ENCODE measurements at places on chromosomes 3 and 15.

- DNase-seq = no peak
These were observed 573.0 kb downstream of the RBMS3 start for GRCh38 chr3:29853841-29854397.

DNA sequence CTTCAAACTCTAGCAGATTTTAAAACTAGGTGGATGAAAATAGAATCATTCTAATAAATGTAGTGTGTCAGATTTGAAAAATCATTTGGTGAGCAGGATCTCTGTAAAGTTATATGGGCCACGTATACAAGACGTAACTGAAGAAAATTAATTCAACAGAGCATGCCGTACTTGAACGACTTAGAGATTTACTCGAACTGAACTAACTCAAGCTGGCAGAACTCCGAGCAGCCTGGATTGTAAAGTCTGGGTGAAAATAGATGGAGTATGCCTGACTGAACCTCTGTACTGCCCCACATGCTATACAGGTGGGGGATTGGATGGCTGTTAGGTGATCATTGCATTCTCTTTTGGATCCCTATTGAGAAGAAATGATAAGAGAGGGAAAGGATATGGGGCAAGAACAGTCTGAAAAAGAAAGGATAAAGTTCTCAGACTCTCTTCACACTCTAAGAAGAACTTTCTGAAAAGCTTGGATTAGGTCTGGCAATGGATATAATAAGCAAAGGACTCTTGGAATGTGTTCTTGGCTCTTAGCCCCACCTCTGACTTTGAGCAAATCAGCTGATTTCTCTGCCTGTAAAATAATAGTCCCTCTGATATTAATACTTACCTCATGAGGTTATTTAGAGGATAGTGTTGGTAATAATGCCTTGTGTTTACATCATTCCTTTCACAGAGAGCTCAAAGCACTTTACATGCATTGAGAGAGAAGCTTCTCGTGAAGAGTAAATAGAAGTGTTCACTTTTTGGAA, 147.5 kb downstream of the FILIP1L start:
- no peak for DNase-seq

DNA sequence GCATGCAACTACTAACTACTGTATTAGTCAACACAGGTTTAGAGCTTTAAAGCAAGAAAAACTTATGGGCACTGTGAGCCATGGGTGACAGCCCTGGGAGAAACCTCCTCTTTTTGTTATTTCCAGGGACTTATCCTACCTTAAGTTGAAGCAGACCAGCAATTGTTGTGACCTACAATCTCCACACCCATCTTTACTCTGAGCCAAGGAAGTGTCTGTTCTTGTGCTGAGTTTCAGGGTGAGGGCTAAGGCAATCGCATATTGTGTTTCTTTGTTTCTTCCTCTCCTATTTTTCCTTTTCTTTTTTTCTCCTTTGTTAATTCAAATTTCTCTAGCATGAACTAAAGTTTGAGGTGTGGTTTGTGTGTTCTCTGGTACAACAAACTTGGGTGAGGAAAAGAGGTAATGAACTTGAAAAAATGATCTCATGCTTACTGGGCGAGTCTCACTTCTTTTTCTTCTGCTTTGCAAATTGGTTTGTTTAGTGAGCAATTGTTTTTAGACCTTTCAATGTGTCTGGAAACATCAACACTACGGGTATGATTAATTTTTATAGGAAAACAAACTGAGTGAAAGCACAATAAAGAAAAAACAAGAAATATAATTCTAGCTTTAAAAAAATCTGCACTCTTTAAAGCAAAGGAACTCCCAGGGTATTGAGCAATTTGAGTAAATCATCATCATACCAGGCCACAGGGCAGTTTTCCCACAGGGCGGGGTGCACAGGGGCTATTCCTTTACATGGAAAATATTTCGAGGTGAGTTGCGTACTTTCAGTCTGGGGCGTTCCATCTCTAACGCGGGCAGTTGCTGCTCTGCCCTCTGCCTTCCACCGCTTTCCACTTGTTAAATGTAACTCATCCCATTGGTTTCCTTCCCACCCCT, 2.7 kb downstream of the UPK1B start:
- no peak for DNase-seq

GRCh38 chr3:169288553-169288952, 375.0 kb downstream of the MECOM start:
- no peak for DNase-seq

DNA sequence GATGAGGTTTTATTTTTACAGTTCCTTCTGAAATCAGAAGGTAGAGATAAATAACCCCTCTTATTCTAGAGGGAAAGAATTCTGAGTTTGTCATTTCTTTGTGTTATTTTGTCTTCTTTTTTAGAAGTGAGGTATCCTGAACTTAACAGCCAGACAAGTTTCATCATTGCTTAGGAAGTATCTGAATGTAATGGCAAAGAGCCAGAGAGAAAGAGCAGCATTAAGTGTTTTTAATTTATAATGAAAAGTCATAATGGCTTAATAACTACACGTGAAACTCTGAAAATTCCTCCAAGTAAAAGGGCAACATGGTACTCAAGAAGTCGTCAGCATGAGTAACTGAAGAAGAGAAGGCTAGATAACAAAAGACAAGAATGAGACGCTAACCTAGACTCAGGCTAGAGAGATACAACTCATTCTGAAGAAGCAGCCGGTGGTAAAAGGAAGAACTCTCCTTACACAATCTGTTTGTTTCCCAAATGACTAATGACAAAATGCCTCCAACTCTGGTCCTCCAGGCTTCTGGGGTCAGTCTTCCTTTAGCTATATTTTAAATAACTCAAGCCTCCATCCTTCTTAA, 116.2 kb upstream of the NECTIN3 start:
- DNase-seq = no peak

DNA sequence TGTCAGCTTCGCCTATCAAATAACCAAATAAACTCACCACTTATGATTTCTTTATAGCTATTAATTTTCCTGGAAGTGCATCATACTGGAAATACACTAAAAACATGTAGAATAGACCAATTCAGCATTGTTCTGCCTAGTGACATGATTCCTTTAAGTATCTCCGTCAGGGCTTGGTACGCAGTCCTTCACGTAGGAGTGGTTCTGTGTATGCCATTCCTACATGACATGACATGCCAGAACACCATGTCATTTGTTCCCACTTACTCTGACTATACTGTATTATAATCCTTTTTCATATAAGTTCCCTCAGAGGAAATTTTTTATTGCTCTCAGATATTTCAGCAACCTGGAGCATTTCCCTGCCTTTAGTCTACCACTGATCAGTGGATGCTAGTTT, 230.7 kb upstream of the EPHA3 start:
- no peak for DNase-seq

DNA sequence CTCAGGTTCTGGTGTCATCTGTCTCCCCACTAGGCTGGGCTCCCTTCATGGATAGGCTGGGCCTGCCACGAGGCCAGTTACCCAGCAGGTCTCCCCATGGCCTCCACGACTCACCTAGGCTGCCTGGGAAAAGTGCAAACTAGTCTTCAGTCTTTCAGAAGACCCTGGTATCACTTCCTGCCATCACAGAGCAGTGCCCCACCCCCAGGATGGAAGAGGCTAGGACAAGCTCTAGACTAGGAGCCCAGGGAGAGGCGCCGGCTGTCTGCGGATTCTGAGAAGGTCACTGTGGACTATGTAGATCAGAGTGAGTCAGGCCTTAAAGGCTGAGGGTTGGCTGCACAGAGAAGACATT, 63.7 kb downstream of the CORO2B start:
- no peak for DNase-seq

- DNase-seq = no peak
These were observed 9.3 kb downstream of the VEPH1 start for GRCh38 chr3:157493627-157494550.

- DNase-seq = no peak
These were observed 5.2 kb upstream of the NOX5 start for GRCh38 chr15:69009341-69009740.

DNA sequence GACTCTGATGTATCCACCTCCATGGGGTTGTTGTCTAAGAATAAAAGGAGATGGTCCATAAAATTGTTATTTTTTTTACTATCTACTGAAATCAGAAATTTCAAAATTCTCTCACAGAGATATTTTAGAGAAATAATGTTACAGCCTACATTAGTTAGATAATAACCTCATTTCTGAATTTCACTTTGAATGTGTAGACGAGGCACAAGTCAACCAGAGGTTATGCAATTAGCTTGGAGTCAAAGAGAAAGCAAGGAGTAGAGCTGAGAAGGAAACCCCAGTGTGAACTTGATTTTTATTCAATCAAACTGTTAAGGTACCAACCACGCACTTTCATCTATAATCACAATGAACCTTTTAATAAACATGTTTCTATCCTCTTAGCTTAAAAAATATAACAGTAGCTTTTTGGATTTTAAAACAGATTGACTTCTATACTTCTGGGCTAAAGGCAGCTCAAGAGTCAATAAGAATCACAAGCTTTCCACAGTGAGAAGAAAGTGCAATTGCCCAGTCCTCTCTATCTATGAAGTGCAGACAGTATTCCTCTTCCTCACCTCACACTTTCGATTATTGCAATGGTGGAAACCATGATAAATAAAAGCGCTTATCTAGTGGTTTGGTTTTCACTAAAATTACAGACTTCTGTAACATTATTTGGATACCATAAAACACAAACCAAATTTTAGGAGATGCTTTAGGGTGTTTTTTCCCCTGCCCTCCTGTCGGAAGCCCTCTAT, 403.2 kb downstream of the ZBTB20 start:
- DNase-seq = no peak

GRCh38 chr15:83299462-83299861, 15.0 kb upstream of the BNC1 start:
- DNase-seq = no peak

DNA sequence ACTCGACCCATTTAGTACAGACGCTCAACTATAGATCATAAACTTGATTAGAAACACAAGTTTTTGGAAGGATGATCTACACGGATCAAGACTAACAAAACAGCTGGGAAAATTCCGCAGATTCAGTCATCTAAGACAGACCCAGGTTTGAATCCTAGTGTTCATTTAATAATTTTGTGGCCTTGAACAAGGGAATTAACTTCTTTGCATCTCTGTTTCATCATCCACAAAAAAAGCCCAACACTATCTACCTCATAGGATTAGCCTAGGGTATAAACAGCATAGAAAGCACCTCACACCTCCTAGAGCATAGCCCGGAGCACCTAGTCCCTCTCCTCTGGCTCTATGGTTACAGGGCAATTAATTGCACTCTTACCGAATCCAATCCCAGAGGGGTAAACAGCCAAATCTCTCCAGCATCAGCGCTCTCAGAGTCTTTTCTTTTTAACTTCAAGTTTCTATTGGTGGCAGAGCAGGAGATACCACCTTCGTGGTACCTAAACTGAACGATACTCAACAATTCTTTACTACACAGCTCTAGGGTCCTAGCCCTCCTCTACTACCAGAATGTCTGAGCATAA, 3.5 kb downstream of the TBL1XR1 start:
- DNase-seq = no peak

GRCh38 chr3:49076646-49077045, 17.2 kb downstream of the QRICH1 start:
- no peak for DNase-seq

DNA sequence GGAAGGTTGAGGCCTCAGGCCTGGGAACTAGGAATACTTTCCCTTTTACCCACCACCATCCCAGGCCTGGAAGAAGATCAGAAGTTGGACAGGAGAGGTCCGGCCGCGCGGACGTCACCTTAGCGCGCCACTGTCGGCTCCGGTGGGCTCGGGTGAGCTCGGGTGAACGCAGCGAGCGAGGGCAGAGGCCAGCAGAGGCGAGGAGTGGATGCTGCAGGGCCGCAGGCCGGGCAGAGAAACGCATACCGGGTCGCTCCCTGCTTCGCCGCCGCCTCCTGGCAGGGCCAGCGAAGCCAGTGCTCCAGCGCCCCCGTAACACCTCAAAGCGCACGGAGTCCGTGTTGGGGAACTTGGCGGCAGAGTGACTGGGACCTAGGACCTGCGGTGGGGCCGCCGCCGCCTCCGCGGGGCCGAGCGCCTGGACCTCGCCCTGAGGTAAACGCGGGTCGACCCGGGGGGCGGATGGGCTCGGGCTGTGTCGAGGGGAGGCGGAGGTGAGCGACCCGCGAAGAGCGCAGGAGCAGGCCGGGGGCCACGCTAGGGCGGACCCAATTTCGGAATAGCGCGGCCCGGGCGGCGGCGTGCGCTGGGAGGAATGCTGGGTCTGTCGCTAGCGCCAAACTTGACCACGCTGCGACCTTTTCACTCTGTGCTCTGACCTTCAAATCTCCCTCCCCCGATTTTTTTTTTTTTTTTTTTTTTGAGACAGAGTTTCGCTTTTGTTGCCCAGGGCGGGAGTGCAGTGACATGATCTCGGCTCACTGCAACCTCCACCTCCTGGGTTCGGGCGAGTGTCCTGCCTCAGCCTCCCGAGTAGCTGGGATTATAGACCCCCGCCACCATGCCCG, 1.6 kb downstream of the CYP11A1 start:
- no peak for DNase-seq

- DNase-seq = no peak
These were observed 463.5 kb upstream of the TGFBR2 start for GRCh38 chr3:30142946-30143345.

DNA sequence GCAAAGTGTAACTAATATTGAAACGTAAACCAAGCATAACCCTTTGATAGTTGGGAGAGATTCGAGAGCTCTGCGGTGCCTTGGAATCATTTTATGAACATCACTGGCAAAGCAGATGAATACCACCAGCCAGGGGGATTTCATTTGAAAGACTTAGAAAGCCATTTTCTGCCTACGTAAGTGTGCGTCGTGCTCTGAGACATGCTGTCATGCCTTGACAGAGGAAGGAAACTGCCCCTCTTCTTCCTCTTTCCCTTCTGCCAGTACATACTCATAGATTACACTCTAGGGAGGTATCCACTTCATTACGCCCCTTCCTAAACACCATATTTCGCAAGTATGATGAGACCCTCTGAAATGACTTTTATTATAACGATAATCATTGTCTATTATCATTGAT, 3.3 kb upstream of the MTHFS start:
- no peak for DNase-seq

DNA sequence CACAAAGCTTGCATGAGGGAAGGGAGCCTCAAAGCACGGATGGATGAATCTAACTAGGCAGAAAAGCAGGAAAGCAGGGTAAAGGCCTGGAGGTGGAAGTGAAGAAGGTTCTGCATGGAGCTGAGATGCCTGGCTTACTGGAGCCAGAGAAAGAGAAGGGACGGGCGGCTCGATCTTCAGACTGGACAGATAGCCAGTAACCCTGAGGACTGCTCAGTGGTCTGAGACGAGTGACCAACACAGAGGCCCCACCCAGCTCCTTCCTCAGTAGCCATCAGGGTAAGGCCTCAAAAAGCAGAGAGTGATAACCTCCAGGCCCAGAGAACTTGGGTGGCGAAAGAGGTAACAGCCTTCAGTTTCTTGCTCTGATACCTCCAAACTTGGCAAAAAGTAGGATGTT, 6.4 kb downstream of the CLN6 start:
- DNase-seq = no peak

DNA sequence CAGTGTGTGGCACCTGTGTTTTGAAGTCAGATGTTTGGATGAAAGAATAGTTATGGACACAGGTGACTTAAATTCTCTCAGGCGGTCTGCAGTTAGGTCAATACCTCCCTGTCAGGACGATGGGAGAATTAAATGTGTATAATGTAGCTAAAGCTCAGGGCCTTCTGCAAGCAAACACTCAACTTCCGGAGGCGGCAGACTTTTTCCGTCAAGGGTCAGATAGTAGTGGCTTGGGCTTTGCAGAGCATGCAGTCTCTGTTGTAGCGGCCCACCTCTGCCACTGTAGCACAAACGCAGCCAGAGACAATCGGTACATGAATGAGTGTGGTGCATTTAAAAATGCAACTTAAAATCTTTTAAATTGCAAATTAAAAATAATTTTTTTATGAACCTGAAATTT, 47.4 kb downstream of the CMTM8 start:
- no peak for DNase-seq

- DNase-seq = no peak
These were observed 27.2 kb downstream of the IQSEC1 start for GRCh38 chr3:13045904-13046568.
